ENCODE measurements at places on chromosomes 3 and 15.

DNA sequence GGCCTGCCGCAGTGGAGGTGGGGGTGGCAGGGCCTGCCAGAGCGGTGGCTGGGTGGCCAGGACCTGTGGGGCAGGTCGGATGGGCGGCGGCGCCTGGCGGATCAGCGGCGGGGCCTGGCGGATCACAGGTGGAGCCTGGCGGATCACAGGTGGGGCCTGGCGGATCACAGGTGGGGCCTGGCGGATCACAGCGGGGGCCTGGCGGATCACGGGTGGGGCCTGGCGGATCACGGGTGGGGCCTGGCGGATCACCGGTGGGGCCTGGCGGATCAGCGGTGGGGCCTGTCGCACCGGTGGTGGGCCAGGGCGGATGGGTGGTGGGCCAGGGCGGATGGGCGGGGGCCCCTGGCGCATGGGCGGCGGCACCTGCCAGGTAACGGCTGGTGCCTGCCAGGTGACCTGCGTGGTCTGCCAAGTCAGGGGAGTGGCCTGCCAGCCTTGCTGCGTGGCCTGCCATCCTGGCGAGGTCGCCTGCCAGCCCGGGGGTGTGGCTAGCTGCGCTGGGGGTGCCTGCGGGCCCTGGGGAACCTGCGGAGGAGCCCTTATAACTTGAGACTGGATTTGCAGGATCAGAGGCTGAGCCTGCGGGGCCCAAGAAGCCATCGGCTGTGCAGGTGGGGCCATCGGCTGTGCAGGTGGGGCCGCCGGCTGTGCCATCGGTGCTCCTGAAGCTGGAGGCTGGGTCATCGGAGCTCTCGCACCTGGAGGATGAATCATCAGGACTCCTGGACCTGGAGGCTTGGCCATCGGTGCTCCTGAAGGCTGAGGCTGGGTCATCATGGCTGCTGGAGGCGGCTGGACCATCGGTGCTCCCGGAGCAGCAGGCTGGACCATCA is 1.3 kb downstream of the MAGEL2 start:
- no peak for DNase-seq

DNA sequence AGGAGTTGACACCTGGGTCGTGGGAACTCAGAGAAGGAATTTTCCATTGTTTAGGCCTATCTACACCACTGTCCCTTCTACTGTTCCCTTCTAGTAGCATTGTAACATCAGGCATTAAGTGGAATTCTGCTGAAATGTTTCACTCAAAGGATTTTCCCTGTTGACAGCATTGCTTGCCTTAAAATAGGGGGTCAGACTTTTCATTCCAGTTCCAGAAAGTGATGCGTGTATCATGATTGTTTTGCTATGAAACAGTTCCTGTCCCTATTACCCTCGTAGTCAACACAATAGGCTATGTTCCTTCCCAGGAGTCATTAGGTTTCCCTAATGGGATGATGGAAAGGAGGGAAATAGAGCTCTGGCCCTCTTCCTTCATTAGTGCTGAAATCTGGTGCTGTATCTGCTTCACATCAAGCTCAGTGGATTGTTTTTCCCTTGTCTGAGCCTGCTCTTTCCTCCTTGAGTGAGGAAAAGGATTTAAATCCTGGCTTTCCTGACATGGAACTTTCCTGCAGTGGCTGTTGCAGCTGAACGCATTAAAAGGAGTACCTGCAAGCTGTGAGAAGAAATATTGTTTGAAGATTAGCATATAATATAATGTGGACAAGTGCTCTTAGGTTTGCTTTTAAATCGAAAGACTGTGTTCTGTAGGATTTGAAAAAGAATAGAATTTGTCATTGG is 195.9 kb downstream of the KLHL25 start:
- no peak for DNase-seq

- no peak for DNase-seq
Observed at GRCh38 chr3:166580561-166580960, 743.3 kb upstream of the BCHE start.

- no peak for DNase-seq
Observed at GRCh38 chr15:40843885-40844695, at the start of gene SPINT1. Gene SPINT1, plus strand, starts transcription at chr15:40844048. Its CDS starts 507 bp downstream, at chr15:40844555.

- DNase-seq = no peak
Observed at GRCh38 chr3:137988152-137988551, 21.8 kb upstream of the CLDN18 start.

DNA sequence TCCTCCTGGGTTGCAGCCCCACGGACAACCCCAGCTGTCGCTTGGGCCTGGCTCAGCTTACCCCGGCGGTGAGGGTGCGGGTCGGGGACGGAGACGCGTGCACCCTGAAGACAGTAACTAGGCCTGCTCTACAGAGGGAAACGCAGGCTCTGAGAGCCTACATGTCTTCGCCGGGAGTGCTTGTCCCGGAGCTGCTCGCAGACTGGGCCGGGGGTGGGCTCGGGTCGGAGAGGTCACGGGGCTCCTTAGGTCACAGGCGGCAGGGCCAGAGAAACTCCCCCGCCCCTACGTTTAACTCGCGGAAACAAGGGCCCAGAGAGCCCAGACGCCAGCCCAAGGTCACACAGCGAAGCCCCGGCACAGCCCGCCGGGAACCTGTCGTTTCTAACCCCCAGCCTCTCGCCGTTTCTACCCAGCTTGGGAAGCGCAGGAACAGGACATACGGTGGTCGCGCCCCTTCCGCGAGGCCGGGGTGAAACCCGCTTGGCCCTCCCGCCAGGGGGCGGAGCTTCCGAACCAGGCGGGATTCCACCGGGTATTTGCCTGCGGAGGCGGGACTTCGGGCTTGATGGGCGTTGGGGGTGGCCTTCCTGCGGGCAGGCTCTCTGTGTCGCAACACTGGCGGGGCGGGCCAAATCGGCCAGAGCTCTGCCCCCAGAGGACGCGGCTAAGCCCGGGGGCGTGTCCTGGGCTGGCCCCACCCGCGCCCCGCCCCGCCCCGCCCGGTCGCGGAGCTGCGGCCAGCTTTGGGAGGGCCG is at the start of gene HDAC11:
TSS of gene HDAC11 (plus strand) at position 725 of the 758 bp plus-strand sequence. CDS start 42 bp downstream, outside the sequence.
- peak; percentile 98 for DNase-seq

DNA sequence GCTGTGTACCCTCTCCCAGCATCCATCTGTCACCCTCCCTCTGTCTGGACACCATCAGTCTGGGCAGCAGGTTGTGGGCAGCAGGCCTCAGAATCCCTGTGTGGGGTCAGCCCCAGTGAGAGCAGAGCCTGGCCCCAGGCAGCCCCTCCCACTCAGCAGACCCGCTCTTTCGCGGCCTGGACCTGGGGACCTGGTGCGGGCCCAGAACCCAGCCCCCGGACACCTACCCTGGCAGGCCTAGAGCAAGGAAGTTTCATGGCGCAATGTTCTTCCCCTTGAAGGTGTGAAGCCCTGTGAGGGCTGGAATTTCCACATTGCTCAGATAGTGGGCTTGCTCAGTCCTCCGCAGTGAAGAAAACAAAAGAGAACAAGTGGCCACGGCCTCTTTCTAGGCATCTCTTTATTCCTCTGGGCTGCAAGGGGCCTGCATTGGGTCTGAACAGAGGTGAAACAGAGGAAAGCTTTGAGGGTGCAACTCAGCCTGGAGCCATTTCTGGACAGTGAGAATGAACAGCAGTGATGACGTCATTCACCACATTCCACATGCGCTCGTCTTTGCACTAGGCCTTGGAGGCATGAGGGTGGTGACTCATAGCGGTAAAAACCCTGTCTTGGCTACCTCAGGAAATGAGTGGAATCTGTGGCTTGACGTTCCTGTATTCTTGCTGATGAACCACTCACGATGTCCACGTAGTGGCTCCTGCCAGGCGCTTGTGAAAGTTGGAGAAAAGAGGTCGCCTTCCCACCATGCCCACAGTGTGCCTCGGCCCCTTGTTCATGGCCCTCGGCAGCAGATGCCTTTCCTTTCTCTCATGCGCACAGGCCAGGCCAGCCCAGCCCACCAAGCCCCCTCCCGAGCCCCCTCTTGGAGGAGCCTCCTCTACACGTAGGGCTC is 66.1 kb downstream of the SLC30A4 start:
- DNase-seq = no peak

DNA sequence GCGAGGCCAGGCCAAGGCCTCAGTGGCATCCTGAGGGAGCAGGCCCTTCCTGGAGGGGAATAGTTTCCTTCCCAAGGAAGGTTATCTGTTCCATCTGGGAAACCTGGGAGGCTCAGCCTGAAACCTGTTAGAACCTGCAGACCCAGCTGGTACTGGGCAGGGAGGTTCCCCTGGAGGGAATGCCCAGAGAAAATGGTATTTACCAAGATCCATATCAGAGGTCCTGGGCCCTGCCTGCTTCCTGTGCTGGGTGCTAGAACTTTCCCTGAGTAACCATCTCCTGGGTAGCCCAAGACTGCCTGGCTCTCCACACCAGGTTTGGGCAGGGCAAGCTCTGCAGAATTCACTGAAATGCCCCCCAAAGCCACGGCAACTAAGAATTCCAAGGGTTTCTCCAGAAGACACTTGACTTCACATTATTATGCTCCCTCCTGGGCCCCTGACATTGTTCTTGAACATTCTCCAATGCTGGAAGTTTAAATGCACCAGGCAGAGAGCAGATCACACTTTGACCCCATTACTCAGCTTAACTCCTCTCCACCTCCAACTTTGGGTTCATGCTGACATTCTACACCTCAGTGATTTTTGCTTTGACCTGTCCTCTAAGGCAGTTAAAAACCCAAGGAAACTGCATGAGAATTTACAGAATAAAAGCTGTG is 2.0 kb downstream of the CA12 start:
- no peak for DNase-seq

Data from occipital lobe (tissue), 3 donors.